ENCODE measurements at places on chromosomes 3 and 15. TPM values are rescaled to one million over a fixed set of nuclear protein-coding genes. Genes with fewer than 3 reads are reported as not detected.

UCN2 gene
- not detected for total RNA-seq

ADAMTSL3 gene
- total RNA-seq, result not detected

CHDH gene
- total RNA-seq, result 1.1 TPM

GRCh38 chr3:170098753-170099152 lies 61.0 kb downstream of the GPR160 start:
- peak; percentile 91 for ATAC-seq

GRCh38 chr3:119969759-119970158 lies 124.5 kb downstream of the GSK3B start:
- no peak for ATAC-seq

- ATAC-seq, result no peak
Measured at GRCh38 chr3:150169330-150169940, 198.7 kb upstream of the PFN2 start.

- ATAC-seq, result no peak
Measured at GRCh38 chr15:92452143-92452542, 58.5 kb downstream of the ST8SIA2 start.

DNA sequence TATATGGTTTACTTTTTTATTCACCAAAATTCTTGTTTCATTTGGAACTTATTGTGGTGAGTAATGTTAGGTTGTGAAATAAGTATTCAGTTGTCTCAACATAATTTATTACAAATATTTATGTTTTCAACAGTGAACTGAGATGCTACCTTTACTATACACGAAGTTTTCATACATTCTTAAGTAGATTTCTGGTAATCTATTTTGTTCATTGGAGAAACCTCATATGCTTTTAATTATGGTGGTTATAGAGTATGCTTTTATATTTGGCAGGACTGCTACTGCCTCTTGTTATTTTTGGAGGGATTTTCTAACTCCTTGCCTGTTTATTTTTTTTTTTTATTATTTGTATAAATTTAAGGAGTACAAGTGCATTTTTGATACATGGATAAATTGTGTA lies 253.1 kb downstream of the NLGN1 start:
- no peak for ATAC-seq

- no peak for ATAC-seq
Measured at GRCh38 chr3:13070391-13071070, 2.7 kb downstream of the IQSEC1 start.

- no peak for ATAC-seq
Measured at GRCh38 chr3:109440353-109440752, 103.0 kb upstream of the DPPA4 start.

DNA sequence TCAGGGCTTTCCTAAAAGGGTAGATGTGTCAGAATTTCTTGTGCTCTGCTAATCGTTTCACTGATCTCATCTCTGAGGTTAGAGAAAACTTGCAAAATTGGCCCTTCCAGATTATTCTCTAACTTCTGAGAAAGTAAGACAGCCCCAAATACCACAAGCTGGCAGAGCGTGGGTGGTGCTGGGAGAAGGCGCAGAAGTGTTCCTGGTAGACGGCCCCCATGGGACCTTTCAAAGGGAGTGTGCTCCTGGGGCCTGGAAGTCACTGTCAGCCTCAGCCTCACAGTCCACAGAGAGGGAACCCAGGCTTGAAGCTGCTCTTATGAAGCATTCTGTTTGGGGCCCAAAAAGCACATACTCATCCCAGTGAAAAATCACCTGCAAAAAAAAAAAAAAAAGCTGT lies 86.5 kb upstream of the PFN2 start:
- no peak for ATAC-seq

Measured in activated T-helper 17 cell treated with anti-CD3 and anti-CD28 coated beads, Interleukin-2, amount 50 U/mL, for 72 hours (primary cell).